ENCODE measurements at places on chromosomes 13 and 19.

DNA sequence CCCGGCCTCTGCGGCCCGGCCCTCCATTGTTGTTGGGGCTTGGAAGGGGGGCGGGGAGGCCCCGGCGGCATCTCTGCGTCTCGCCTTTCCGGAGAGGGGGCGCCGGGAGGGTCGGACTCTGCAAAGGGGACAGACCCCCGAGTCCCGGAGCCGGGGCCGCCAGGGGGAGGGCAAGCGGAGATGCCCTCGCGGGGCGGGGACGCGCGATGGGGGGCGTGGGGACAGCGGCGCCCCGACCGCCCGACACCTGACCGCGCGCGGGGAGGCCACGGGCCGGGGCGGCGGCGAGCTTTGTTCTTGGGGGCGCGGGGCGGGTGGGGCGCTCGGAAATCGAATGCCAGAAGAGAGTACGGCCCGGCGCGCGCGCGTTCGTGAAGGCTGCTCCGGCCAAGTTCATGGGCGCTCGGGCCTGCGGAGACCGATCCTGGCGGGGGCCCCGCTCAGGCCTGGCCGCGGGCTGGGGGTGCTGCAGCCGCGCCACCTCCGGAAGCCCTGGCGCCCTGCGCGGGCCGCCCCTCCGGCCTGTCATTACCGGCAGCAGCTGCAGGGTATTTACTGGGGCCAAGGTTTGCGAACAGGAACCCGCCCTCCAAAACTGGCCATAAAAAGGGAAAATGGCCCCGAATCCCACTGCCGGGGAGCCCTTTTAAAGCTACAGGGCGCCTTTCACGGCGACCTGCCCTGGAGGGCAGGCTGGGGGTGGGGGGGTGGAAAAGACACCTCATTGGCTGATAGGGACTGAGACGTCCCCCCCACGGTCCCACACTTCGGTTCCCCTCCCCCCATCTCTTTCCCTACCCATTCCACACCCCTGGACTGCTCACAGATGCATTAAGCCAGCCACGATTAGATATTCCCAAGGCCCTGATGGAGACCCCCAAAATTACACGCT, 11.1 kb upstream of the NANOS3 start:
- DNase-seq = no peak

DNA sequence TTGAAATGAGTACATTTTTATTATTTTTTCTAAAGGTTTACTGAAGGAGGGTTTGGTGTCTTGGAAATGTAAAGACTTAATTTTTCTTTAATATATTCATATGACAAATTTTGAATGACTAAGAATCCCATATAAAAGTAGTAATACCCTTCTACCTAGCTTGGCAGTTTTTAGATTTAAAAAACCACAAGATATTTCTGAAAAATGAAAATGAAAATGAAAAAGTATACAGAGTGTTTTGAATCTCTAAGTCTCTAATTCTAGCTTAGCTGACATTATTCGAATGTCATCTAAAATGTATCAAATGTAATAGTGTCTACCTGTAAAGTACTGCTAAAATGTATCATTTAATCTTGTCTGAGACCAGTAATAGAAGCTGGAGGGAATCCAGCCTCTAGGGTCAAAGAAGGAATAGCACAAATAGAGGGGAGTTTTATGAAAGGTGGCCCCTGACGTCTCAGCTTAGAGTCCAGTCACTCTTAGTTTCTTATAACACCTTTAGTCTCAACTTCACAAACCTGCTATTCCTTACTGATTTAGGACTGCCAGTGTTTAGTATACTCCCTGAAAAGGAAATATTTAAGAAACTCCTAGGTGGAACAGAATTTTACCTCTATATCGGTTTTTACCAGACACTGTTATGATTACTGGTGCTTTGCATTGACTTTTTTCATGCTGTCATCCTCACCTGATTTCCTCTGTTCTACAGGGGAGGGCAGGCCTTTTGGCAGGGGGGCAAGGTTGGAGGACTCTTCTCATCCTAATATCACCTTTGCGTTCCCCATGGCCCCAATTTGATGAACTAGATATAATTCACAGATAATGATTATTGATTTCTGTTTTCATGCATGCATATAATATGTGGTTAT, 16.2 kb upstream of the MIR17HG start:
- DNase-seq = no peak

- DNase-seq = no peak
Observed at GRCh38 chr13:79735228-79735627, 254.3 kb downstream of the NDFIP2 start.

- no peak for DNase-seq
Observed at GRCh38 chr13:44870456-44870929, 118.8 kb downstream of the NUFIP1 start.

DNA sequence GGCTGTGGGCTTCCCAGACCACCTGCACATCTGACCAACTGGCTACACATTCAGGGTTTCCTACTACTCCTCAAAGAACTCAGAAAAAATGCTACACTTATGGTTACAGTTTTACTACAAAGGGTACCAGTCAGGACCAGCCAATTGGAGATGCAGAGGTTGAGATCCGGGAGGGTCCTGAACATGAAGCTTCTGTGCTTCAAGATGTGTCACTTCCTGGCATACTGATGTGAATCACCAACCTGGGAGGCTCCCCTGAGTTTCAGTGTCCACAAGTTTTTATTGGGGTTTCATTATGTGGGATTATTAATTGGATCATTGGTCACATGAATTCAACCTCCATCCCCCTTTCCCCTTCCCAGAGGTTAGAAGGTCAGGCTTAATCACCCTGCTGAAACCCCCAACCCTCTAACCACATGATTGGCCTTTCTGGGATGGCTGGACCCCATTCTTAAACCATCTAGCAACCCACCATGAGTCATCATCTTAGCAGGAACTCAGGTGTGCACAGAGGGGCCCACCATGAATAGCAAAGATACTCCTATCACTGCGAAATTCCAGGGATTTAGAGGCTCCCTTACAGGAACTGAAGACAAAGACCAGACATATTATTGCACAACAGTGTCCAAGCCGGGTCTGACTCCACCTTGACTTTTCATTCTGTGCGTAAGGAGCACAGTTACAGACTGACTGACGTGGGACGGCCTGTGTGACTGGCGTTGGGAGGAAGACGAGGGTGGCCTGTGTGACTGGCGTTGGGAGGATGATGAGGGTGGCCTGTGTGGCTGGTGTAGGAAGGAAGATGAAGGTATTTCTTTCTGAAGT, 90.7 kb downstream of the ATP8A2 start:
- no peak for DNase-seq

- no peak for DNase-seq
Observed at GRCh38 chr19:28487999-28488398, 725.0 kb downstream of the UQCRFS1 start.

GRCh38 chr13:94218951-94219350, 260.5 kb downstream of the DCT start:
- DNase-seq = no peak

- DNase-seq = no peak
Observed at GRCh38 chr19:3094601-3095440, 659 bp downstream of the GNA11 start.

GRCh38 chr19:44278181-44278690, 18.6 kb downstream of the ZNF233 start:
- DNase-seq = no peak

DNA sequence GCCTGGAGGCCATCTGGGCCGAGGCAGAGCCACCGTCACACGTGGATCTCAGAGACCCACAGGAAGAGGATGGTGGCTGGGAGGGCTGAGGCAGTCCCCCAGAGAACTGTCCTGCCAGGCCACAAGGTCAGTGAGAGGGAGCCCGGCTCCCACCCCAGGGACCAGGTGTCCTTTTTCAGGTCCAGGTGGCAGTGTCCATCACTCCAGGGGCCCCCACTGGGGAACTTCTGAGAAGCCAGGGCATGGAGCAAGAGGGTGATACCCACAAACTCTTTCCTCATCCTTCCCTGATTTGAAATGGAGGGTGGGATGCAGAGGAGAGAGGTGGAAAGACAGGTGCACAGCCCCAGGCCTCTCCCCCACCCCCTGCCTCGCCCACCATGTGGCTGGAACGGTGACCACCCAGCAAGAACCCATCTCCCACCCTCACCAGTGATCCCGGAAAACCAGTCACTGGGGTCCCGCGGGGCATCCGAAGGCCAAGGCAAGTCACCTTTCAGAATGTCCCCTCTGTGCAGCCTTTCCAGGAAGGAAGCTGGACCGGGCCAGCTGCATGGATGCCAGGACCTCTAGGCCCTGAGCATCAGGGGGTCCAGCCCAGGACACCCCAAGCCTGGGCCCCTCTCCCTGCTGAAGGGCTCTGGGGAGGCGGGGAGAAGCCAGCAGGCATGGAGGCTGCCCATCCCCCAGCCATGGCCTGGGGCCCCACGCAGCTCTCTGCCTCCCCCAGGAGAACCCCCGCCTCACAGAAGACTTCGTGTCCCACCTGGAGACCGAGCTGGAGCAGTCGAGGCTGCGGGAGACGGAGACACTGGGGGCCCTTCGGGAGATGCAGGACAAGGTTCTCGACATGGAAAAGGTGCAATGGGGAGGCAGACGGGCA, 14.1 kb downstream of the PRR36 start:
- DNase-seq = no peak

DNA sequence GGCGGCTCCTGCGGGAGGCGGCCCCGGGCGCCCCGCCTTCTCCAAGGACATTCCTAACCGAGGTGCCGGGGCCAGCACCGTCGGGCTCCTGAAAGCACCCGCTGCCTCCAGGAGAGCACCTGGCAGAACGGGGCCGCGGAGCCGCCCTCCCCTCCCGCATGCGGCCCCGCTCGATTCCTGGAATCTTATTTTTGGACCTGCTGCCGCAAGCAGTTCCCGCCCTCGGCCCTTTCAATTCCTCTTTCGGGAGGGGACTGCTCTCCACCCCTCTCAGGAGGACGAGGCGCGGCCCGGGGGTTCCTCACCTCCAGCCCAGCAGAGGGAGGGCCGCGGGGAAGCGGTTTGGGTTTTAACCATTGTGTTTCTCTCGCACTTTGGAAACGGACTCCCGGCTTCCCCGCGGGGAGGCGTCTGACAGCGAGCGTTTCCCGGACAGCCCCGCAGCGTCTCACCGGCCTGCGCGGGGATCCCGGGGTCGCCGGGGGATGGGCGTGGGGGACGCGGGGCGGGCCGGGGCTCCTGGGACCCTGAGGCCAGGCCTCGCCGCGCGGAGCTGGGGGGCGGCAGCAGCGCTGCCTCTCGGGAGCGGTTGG, 849 bp downstream of the GAS6 start:
- DNase-seq = no peak
